GM19239 (cell line): ENCODE measurements at places on chromosomes 7 and 10.

GRCh38 chr7:140327261-140327661 is 71.1 kb downstream of the SLC37A3 start:
- no peak for DNase-seq

DNA sequence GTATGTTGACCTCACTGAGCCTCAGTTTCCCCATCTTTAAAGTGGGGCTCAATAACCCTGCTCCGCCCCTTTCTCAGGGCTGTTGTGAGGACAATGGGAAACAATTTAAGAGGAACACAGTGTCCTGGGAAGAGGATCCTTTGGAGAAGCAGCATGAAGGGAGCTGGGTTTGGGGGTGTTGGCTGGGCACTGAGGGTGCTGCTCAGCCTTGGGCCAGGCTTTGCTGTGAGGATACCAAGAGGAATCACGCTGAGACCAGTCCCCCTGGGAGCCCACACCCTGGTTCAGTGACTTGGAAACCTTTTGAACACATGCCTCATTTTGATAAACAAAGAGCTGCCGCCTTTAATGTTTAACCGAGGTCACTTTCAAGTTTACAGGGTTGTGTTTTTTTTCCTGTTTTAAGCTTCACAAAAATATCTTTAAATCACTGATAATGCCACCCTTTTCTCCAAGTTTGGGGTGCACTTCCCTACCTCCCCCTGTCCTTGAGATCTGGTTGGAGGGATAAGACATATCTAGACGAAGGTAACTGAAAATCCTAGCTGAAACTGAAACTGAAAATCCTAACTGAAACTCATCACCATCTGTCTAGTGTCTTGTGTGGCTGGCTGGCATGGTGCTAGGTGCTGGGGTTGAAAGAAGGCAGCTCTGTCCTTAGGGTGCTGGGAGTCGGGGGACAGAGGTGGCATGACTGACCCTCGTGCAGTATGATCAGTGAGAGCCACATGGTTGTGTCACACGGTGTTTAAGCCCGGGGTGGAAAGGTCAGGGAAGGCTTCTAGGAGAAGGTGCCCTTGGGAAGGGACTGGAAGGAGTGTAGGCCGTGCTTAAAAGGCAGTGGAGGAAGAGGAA is 27.7 kb downstream of the ZNF775 start:
- DNase-seq = peak; percentile 82

DNA sequence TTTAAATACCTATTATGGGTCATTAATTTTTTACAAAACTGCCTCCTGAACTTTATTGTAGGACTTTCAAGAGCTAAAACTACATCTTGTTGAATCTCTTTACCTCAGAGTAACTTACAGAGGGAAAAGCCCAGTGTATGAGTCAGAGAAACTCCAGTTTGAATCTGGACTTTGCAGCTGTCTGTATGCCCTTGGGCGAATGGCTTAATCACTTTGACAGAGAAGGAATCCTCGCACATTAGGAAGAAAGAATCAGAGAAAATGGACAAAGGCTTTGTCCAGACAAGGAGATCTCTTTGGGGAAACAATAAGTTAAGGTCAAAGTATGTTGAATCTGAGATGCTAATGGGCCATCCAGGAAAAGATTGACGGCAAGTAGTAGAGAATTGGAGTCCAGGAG is 484.2 kb upstream of the CELF2 start:
- DNase-seq = no peak

DNA sequence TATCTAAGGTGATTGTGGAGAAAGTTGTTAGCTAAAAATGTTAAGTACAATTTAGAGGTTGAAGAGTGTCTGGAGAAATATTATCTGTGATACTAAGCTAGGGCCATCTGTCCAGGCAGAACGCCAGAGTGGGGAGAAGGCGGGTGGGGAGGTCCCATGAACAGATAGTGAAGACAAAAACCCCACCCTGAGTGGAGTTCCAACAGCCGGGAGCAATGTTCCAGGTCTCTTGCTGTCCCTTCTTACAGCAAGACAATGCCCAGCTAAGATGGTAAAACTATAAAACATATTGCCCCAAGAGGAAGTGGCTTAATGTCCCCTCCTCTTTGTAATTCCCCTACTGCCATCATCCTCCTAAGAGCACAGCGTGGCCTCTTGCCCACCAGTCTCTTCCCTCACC is 10.4 kb upstream of the IL15RA start:
- DNase-seq = no peak

GRCh38 chr10:91163869-91164474 is 56.5 kb upstream of the PCGF5 start:
- DNase-seq = peak; percentile 10

DNA sequence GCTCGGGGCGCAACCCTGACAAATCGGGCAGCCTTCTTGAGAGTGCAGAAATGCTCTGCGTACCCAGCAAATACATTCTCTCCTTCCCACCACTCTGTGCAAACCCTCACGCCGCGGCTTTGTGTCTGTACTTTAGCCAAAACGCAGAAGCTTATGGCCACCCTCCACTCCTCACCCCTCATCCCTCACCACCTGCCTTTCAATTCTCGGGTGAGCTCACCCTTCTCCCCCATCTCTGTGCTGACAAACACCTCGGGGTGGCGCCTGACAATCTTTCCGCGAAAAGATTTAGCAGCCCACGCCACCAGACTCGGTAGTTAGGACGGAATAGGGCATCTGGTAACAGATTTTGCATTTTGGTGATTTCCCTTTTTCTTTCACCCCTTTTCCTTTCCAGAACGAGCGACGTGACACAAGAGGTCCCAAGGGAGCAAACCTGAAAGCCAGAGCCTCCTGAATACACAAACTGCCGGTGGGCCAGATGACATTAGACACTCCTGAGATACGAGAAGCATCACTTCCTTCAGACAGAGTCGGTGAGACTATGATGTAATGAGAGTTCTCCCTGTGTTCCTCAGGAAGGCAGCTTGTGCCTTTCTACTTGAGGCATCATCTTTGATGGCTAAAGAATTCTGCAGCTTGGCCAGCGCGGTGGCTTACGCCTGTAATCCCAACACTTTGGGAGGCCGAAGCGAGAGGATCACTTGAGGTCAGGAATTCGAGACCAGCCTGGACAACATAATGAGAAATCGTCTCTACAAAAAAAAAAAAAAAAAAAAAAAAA is 671 bp upstream of the ATAD1 start:
- DNase-seq = peak; percentile 5

GRCh38 chr10:73253225-73253555 is 746 bp upstream of the MRPS16 start:
- no peak for DNase-seq

GRCh38 chr7:23232966-23233365 is 13.6 kb upstream of the GPNMB start:
- no peak for DNase-seq

DNA sequence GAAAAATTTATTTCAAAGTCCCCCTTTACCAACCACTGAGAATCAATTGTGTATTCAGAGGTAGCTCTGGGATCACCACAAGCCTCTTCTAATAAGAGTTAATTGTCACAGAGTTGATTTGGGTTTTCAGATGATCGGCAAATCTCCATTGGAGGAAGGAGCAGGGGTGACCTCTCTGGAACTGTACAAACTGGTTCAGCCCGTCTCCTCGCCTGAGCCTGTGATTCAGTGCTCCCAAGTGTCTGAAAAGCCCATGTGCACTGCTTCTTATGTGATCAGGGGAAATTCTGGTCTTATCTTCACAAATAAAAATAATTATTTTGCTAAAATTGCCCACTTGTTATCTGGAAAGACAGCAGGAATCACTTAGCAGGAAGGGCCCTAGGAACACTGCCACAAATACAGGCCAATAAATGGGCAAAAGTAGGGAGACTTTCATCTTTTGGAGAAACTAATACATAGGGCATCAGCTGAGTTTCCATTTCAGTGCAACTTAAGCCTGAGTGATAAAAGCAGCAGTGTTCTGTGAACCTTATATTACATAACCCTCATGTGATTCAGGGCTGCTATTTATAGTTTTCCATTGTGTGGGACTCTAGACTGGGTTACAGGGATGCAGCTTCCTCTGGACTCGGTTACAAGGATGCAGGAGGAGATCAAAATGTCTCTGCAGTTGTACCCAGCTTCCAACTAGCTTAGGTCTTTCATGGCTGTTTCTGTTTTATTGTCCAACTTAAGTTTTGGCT is 32.3 kb downstream of the CDK1 start:
- no peak for DNase-seq

DNA sequence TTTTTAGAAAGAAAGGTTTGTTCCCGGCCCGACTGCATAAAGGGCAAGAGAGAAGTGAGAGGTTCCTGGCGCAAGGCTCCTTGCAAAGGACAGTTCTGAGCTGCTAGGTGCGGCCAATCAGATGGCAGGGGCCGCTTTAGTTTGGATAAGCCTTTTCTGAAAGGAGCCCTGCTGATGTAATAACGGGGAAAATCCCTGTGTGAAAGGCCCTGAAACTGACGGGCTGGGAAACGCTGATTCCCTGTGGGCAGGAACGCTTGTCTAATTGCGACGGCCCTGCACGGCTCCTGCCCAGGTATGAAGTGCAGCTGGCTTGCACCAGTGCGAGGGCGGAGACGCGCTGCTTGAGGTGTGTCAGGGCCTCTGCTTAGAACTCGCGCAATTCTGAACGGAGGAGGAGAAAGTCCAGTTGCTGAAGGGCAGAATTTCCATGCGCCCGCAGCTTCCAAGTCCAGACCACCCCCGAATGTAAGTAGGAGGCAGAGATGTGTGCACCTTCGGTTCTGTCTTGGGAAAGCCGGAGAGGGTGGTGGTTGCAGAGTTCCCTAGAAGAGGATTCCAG is 30.5 kb downstream of the TACC2 start:
- DNase-seq = no peak

- no peak for DNase-seq
Measured at GRCh38 chr7:38748056-38748610, 117.0 kb upstream of the AMPH start.

- no peak for DNase-seq
Measured at GRCh38 chr7:81233208-81233940, 314.5 kb upstream of the SEMA3C start.

- no peak for DNase-seq
Measured at GRCh38 chr7:28937103-28937502, 21.0 kb downstream of the TRIL start.

DNA sequence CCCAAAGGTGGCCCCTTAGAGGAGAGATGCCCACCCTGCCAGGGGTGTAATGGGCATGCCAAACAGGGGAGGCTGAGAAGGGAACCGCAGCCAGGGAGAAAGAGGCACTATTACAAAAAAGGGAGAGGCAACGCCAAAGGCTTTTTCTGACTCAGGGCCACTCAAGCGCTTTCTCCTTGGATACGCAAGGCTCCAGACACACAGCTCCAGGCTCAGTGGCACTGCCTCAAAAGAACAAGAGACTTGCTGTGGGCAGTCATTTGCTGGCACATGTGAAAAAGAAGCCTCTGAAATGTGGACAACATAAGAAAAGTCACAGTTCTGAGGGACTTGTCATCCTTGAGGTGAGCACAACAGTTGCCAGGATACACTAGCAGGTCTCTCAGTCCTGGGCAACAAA is 128.4 kb downstream of the DGKI start:
- DNase-seq = no peak

DNA sequence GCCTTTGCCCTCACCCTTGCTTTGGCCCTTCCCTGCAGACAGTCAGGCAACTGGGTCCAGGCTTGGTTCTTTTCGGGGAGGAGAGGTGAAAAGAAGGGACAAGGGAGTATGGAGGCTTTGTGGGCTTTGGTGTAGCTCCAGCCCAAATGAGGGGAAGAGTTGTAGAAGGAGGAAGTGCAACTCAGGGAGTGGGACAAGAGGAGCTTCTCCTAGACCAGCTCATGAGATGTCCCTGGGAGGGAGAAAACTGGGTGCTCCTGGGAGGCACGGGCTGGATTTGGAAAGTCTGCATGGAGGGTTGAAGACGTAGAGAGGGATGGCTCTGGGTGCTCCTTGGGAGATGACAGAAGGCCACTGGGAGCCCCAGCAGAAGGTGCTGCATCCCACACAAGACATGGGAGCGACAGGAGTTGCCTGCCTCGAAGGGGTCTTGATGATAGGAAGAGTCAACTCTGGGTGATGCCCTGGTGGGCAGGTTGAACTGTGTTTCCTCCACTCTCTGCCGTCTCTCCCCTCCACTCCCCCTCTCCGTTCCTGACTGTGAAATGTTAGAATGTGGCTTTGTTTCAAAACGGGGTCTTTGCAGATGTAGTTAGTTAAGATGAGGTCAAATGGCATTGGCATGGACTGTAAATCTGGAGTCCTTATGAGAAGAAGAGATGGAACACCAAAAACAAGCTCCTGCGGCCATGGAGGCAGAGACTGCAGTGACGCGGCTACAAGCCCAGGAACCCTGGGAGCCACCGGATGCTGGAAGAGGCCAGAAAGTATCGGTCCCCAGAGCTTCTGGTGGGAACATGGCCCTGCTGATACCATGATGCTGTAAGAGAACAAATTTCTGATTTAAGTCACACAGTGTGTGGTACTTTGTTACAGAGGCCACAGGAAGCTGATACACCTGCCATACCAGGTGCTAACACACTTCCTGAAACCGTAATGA is 298.5 kb downstream of the GLRX3 start:
- DNase-seq = no peak

- DNase-seq = peak; percentile 47
Measured at GRCh38 chr7:77247206-77247850, 47.7 kb upstream of the FGL2 start.

DNA sequence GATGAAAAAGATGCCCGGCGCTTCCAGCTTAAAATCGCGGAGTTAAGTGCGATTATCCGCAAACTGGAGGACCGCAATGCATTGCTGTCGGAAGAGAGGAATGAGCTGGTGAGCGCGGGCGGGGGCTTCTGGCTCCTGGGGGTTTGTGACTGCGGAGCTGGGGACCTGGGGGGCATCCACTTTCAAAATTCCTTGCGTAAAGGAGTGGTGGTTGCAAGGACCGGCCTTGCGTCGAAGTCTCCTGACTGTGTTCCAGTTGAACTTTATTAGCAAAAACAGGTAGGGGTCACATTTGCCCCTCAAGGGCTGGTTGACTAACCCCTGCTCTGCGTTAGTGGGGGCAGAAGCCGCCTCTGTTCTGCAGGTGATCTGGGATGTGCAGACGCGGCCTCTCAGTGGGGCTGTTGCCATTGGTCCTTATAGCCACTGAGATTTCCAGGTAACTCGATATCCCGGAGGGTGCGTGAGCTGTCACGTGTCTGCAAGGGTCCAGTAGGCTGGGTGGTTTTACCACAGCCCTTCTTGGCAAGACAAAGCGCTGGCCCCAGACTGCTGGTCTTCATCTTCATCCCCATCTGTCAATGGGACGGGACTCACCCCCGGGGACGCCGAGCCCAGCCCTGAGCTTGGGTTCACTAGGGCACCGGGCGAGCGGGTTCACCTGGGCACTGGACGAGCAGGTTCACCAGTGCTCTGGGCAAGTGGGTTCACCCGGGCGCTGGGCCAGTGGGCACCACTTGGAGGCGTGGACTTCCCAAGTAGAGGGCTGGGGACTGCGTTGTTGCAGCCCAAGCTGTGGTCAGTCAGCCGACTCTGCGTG is 51.5 kb upstream of the DPYSL4 start:
- DNase-seq = no peak

- DNase-seq = no peak
Measured at GRCh38 chr7:5439209-5439571, 15.6 kb upstream of the TNRC18 start.

DNA sequence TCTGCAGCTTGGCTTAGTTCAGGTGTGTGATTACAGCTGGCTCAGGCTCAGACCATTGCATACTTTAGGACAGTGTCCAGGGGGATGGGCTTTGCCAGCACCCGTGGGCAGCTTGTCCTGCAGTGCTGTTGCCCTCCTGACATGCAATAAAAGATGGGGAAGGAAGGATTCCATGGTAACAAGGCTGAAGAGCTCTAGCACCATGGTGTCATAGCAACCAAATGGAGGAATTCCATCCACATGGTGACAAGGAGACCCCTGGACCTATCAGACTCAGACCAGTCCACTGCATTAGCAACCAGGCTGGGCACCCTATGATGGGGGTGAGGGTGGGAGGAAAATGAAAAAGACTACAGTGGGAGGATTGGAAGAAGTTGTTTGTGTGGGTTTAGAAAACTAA is 49.9 kb downstream of the SORCS3 start:
- no peak for DNase-seq
